Inflammatory macrophage (primary cell): ENCODE measurements at places on chromosomes 7 and 10.

DNA sequence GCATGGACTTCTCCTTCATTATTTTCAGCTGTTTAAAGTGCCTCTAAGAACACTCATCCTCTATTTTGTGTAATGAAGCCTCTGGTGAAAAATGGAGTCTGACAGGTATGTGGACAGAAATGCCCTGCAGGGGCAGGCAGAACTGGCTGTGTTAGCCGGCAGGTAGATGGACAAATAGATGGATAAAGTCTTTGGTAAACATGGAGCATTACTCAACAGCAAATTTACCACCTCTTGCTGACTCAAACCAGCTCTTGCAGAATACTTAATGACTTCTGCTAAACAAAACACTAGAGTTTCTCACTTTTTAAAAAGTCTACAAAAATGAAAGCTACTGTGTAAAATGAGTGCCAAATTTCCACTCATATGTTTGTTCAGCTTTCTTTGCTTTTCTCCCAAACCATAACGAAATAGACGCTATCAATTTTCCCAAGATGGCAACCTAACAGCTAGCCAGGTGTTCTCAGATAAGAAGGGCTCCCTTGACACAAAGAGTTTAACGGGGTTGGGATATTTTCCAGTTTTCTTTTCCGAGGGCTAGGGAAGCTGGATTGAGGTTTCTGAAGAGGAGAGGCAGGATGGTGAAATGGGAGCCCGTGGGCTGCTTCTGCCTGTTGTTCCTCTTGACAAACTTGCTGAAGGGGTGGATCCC is 71.9 kb upstream of the HABP2 start:
- DNase-seq: peak; percentile 48

- DNase-seq: no peak
Observed at GRCh38 chr7:17159500-17160037, 138.9 kb upstream of the AHR start.

DNA sequence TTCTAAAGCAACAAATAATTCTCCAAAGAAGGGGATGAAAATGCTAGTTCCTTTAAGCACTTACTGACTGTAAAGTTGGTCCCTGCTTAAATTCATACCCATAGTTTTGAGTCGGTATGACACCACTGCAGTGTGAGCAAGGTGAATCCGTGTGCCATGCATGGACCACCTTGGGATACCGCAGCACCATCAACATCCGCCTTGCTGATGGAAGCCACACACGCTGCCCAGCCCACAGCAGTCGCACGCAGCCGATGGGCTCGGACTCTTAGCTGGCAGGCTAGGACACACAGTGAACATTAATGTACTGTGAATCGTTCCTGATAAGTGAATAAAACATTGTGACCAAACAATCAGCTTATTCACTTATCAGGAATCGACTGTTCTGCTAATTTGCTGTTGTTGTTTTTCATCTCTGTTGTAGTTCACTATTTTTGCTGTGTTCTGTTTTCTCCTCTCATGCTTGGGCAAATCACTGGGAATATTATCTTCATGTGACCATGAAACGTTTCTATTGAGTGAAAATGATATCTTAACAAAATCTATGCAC is 275.5 kb downstream of the USP6NL start:
- no peak for DNase-seq

GRCh38 chr7:122968389-122968788 is 27.1 kb downstream of the TAS2R16 start:
- no peak for DNase-seq

DNA sequence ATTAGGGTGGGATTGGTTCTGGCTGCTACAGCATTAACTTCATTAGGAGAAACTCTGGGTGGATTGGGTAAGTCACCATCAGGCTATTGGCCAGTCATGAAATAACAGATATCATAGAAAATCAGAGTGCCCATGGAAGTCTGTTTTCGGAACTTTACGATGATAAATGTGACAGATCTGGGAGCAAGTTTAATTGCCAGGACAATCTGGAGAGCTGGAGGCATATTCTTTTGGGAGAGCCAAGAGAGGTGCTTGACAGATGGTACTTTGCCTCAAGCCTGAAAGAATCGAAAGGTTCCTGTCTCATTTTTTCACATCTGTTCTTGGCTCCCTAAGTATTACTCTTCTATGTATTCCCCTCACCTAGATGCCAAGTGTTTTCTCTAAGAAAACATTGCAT is 369.9 kb downstream of the CNTNAP2 start:
- no peak for DNase-seq

DNA sequence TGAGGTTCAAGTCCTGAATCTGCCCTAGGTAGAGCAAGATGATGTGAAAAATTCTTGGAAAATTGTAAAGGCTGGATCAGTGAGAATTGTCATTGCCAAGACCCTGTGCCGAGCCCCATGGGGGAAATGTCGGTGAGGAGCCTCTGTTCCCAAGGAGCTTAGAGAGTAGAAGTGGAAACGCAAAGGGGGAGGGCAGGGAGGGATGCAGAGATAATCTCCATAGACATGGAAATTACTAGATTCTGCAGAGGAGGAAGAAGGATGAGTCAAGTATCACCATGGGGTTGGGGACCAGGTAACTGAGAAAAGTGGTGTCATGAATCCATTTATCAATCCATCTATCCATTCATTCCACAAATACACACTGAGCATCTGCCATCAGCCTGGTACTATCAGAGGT is 26.0 kb downstream of the DUSP5 start:
- DNase-seq: no peak

GRCh38 chr7:19439517-19439916 is 269.3 kb downstream of the POLR1F start:
- DNase-seq: peak; percentile 45

- DNase-seq: no peak
Observed at GRCh38 chr7:123201901-123202300, 2.1 kb upstream of the SLC13A1 start.

- DNase-seq: no peak
Observed at GRCh38 chr7:3910054-3910453, 609.0 kb downstream of the SDK1 start.

DNA sequence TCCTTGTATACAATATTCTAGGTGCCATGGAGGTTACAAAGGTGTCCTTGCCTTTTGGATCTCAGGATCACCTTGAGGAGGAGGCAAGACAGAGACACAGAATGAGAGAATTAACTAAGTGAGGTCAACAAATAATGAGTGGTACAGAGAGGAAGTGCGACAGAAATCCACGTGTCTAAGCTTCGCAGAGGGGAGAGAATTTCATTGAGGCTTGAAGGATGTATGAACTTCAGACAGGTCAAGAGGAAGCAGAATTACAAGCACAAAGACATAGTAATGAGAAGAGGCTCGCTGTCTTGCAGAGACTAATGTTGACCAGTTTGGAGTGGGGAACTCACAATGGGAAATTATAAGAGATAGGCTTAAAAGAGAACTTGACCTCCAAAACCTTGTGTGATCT is 308.7 kb downstream of the FRMD4A start:
- DNase-seq: no peak

DNA sequence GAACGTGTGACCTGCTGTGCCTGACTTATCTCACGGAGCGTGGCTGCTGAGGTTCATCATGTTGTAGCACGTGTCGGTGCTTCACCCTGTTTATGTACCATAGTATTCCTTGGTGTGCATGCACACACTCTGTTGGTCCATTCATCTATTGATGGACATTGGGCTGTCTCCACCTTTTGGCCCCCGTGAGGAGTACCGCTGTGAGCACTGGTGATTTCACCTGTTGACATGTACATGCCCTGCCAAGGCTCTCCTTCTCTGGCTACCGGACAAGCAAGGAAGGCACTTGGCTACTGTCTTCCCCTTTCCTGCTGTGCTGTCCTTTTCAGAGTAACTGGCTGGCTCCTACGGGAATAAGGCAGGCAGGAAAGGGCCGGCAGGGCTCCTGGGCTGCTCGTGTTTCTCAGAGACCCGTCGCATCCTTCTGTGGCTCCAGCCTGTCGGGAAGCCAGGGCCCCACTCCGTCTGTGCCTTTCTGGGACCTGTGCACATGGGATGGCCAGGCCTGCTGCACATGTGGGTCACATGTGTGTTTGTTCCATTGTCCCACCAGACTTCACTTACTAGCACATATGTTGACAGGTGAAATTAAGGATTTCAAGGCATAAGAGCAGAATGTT is 17.8 kb upstream of the TBRG4 start:
- no peak for DNase-seq

GRCh38 chr7:112120696-112121217 is 85.4 kb downstream of the DOCK4 start:
- no peak for DNase-seq

GRCh38 chr7:128453836-128454804 is 1.6 kb upstream of the HILPDA start:
- no peak for DNase-seq

DNA sequence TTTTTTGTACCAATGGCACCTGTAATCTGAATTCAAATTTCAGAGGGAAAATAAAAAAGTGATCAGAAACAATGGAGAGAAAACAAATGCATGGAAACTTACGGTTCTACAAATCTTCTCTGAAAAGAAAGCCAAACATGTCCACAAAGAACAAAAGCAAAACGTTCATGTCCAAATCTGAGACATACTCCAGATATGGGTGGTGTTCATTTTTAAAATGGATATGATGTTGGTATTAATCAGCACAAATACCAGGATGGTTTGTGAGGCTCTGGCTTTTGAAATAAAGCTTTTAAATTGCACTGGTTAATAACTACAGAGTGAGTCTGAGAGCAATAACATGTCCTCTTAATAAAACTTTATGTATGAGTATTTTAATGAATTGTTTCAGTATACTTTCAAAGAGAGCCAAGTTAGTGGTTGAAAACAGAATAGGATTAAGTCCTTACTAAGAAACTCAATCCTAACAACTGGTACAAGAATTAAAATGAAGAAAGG is 366.4 kb downstream of the INHBA start:
- DNase-seq: no peak

DNA sequence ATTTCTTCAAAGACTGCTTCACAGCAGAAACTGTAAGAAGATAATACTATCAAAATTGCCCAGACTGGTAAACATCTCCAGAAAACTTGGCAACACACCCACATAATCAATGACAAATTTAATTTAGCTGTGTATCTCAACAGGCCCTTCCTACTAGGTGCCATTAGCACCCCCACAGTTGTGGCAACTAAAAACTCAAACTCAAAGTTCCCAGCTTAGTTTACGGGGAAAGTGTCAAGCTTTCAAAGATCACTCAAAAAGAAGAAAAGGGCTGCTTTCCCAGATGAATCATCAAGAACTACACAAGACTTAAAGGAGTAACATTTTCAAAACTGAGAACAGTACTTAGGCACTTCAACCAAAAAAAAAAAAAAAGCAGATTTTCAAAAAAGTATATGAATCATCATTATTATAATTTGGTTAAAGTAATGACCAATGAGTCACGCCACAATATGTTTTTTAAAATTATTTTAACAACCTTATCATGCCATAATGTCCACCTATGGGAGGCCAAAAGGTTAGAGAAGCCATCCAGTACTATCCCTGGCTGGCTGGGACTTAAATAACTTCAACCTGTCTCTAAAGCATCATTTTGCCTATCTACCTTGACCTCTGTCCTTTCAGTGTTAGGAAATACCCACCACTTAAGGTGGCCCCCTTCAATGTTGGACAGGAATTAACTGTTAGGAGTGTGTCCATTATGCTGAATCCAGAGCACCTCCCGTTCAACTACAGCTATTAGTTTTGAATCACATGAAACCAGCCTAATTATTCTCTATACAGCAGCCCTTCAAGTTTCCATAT is 90.8 kb downstream of the ZFAND4 start:
- no peak for DNase-seq

DNA sequence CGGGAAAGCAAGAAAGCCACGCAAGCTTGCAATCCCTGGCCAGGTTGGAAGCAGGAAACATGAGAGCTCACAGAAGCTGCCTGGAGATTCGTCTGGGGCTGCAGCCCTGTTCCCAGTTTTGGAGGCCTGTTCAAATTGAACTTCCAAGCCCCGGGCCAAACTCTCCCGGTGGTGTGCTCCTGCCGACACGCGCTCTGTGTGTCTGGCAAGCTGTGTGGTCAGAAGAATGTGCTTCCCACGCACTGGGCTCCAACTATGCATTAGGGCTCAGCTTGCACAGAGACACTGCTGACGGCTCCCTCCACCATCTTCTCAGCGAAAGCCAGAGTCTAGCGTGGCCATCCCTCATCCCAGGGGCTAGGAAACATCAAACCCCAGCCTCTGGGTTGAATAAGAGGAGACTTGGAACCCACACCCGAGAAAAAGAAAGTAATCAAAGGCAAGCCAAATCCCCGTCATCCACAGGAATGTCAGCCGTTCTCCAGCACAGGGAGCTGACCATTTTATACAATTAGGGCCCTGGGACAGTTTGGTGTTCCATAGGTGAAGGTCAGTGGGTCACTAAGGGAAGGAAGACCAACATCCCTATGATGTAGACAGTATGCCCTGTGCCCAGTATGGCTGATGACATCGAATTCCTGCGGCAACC is 107.2 kb downstream of the FGFR2 start:
- DNase-seq: no peak

DNA sequence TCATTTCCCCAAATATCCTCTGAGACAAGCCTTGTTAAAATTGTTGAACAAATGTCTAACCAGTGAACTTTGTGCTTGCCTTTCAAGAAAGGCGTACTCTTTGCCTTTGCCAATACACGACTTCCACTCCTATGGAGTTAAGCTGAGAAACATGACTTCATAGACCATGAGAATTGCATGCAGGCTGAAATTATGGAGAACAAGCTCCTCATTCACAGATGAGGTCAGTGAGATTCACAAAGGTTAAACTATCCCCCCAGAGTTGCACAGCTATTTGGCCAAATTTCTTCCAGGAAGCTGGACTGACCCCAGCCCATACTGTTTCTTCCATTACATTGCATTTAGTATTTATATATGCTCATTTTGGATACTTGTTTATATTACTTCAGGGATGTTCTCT is 221.4 kb upstream of the SEMA3C start:
- DNase-seq: peak; percentile 83

DNA sequence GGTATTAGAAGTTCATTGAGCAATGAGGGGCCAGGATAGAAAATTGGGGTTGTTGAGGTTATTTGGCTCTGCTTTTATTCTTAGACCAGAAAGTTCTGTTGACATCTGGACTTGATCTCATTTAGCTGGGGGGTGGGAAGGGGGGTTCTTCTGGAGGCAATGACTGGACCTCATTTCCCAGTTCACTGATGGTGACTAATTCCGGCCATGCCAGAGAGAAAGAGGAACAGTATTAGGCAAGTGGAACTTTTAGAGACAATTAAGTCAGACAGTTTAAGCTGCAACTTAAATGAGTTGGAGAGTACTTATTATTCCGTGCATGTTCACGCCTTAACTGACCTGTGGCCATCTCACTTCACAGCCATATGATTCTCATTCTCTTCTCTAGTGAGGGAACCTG is 512.5 kb downstream of the REEP3 start:
- DNase-seq: peak; percentile 78

DNA sequence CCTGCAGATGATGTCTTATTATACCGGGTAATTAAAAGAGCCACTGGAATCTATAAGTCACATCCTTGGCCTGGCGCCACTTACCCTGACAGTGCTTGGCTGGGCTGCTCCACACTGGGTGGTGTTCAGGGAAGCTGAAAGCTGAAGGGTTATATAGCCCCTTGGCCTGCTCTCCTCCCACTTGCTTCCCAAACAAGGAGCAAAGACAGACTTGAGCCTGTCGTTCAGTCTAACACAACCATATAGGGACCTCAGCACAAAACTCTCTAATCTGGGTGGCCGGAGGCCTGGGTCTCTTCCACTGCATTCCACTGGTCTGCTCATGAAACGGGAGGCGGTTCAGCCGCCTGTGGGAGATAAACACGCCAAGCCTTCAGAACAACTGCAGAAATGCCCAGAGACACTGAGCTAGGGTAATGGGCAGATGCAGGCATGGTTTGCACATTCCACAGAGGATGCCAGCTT is at the start of gene ACTA2:
TSS of gene ACTA2 (minus strand) at position 127 of the 465 bp plus-strand sequence. CDS start 3,843 bp downstream, outside the sequence.
- no peak for DNase-seq

- DNase-seq: no peak
Observed at GRCh38 chr10:3222068-3222467, 49.5 kb upstream of the PITRM1 start.
